Thoracic aorta (tissue), 2 donors: ENCODE measurements at places on chromosomes 4 and X. TPM values are rescaled to one million over a fixed set of nuclear protein-coding genes. Genes with fewer than 3 reads are reported as not detected.

GRCh38 chrX:12986164-12986779 is 11.4 kb downstream of the TMSB4X start:
- no peak for DNase-seq

- no peak for DNase-seq
Observed at GRCh38 chr4:141759796-141760425, 123.5 kb downstream of the IL15 start.

DNA sequence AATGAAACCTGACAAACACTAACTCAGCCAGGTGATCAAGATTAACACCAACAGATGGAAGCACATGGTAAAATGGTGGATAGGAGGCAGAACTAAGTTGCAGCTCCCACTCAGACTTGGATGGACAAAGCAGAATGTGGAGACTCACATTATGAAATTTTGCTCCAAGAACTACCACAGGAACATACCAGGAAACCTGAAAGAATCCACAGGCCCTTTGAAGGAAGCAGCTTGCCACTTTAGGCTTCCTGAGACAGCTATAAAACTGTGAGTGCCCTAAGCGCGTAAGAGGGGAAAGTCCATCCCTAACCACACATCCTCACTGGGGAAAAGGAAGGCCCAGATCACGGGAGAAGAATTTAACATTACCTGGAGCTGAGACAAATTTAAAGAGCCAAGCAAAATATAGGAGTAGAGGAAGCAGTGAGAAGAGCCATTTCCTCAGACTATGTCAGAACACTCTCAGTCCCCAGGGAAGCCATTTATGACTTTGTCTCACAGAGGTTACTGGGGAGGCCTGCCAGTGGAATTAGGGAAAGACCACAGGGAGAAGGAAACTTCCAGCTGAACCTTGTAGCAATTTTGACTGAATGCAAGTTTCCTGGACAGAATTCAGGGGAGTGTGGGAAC is 224.5 kb downstream of the TEX13C start:
- no peak for DNase-seq

DNA sequence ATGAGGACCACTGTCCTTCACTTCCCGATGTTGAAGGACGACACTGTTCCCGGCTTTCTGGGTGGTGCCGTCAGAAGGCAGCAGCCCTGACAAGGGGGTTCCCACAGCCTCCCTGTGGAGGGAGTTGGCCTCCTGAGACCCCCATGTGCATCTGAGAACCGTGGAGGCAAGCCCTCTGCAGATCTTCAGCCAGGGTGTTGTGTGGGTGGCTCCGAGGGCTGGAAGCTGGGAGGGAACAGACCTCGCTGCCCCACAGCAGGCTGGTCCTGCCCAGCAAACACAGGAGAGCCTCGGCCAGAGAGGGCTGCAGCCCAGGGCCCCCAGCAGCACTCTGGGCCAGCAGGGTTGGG is 16.2 kb downstream of the DGKQ start:
- no peak for DNase-seq

The TKTL2 gene
- total RNA-seq = 0.21 TPM

DNA sequence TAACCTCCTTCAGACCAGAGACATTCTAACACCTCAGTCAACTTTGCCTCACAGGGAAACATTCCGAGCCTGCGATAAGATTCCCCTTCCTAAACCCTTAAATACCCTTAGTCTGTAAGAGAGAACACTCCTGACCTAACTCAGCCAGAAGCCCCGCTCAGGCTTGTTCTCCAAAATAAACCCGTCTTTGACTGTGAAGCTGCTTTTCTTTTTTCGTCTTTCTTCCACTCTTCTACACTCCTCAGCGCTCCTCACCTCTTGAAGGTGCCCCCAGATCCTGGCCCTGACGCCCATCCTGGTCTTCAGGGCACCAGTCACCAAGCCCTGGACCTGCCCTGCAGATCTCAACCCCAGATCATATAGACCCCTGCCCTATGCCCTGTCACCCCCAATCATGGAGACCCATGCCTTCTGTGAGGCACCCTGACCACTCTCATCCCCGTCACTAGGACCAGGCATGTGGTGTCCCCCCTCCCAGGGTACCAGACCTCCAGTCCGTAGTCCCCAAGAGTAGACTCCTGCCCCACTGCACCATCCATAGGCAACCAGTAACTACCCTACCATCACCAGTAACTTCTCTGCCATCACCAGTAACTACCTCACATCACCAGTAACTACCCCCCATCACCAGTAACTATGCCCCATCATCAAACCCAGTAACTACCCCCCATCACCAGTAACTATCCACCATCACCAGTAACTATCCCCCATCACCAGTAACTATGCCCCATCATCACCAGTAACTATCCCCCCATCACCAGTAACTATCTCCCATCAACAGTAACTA is 3.5 kb downstream of the ASMTL start:
- no peak for DNase-seq

DNA sequence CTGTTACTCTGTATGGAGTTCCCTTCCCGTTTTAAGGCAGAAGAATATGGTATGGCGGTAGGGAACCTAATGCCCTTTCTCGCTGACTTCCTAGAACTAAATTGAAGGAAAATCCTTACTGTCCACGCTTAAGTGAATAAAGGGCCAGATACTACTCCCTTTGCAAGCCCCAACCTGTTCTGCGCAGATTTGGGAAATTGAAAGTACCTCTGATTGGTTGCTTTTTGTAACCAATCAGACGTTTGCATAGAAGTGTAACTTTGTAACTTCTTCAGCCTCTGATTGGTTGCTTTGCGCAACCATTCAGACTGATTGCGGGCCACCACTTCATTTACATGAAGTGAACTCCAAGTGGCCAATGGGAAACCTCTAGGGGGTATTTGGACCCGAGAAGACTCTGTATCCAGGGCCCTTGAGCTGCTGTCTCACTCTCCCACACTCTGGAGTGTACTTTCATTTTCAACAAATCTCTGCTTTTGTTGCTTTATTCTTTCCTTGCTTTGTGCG is 1.2 kb upstream of the TMEM33 start:
- no peak for DNase-seq

DNA sequence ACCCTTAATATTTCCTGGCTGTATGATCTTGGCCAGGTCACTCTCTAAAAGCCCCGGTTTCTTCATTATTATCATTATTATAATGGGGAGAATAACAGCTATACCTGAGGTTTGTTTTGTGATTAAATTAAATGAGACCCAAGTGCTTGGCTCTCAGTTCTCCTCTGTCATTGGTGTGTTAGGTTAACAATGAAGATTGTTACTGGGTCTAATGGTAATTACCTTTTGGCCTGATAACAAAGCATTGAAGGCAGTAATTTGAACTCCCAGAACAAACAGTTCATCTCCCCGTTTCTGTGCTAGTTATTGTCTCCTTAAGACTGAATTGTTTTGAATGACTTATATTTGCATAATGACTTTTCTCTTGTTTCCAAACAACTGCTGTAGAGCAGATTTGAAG is 6.8 kb upstream of the ANAPC4 start:
- DNase-seq = no peak

The FHIP1A gene
- 4.9 TPM for total RNA-seq

DNA sequence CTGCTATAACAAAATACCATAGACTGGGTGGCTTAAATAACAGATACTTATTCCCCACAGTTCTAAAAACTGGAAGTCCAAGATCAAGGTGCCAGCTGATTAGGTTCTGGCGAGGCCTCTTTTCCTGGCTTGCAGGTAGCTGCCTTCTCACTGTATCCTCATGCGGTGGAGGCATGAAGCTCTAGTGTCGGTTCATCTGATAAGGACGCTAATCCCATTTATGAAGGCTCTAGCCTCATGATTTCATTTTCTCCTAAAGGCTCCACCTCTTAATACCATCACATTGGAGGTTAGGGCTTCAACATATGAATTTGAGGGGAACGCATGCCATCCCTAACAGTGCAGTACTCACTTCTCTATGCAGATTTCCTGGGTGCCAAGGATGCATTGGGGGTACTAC is 57.9 kb upstream of the STIM2 start:
- DNase-seq = no peak

DNA sequence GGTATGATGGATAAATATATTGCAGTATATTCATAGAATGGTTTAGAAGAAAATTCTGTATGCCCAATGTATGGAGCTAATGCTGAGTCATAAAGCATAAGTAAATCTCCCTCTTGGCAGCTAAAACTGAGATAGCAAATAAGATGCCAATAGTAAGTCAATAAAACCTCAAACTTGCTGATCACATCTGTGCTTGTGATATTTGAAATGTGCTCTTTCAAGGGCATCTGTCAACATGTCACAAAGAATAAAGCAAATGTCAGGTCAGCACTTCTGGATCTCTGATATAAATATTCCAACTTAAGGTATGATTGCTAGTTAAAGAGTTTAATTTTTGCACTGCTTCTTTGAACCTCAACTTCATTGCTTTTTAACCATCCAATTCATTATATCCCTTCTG is 262.3 kb upstream of the EMCN start:
- DNase-seq = no peak

DNA sequence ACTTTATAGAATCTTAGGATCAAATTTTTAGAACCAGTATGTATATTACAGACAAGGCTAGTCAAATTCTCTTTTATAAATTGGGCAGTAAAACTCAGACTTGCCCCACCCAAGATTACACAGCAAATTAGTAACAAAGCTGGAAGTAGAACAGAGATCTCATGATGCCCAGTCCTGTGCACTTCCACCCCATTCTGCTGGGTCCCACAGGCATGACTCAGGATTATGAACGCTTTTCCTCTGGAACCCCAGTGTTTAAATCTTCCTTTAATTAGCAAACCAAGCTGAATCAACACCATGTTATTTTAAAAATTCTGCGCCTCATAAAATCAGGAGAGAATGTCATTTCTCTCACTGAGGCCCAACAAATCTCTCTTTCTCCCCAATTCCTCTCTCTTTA is 1.5 kb upstream of the IL13RA2 start:
- no peak for DNase-seq

DNA sequence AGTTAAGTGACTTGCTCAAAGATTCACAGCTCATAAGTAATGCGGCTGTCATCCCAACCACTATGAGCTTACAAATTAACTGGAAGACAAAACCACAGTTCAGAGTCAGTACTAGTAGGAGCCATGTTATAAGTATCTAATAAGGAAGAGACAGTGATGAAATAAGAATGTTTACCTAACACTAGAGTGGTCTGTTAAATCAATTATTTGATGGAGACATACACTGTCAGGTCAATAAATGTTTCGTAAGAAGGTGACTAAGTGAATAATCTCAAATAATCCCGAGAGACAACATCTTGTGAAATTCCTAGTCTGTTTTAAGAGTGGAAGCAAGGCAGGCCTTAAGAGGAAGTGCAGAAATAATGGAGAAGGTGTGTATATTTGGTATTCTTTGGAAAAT is 25.8 kb upstream of the AMELX start:
- DNase-seq = no peak

The UGT2B15 gene
- total RNA-seq = not detected

- no peak for DNase-seq
Observed at GRCh38 chr4:6463311-6464289, 8.8 kb downstream of the PPP2R2C start.

DNA sequence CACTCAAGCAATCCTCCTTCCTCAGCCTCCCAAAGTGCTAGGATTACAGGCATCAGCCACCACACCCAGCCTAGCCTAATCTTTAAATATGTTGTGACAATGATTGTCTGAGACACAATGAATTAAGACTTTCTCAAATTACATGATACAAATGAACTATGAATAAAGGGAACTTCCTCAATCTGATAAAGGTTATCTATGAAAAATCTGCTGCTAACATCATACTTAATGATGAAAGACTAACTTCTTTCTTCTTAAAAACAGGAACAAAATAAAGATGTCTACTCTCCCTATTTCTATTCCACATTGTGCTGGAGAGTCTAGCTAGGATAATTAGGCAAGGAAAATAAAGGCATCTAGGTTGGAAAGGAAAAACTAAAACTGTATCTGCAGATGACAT is 60.0 kb downstream of the PDHA1 start:
- no peak for DNase-seq

DNA sequence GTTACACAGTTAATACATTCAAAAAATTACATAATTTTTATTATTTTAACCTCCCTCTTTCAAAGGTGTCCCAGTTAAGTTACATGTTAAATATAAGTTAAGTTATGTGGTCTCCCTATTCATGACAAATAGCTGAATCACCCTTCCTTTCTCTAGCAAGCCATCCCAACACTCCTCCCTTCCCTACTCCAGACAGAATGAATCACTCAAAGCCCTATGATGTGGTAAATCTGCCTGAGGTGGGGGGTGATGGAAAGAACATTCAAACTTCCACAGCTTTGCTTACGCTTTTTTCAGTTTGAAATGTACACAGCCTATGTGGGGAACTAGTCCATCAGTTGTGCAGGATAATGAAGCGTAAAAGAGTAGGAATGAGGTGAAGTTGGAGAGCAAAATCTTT is 90.2 kb downstream of the CXCL13 start:
- no peak for DNase-seq

- no peak for DNase-seq
Observed at GRCh38 chrX:113980953-113981352, 602.9 kb upstream of the HTR2C start.

The CHRDL1 gene
- 16.8 TPM for total RNA-seq

- DNase-seq = no peak
Observed at GRCh38 chr4:42609051-42609450, 47.9 kb downstream of the ATP8A1 start.

DNA sequence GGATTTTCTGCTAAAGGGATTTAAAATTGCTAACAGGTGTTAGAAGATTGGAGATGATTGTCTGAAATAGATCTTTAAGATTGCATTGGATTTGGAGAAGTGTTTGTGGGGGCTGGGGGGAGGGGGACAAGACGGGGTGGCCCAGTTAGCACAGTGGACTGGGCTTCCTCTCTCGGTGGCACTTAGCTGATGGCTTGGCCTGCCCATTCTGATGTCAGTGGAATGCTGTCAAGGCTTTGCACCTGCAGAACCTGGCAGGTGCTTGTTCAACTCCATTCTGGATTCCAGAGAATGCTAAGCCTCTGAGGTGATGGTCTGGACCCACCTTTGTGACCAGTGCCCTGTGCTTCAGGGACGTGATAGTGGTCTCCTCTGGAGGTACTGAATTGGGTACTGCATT is 43.7 kb downstream of the ADD1 start:
- no peak for DNase-seq

GRCh38 chr4:77155631-77156452 is 1.2 kb upstream of the CCNG2 start:
- no peak for DNase-seq

DNA sequence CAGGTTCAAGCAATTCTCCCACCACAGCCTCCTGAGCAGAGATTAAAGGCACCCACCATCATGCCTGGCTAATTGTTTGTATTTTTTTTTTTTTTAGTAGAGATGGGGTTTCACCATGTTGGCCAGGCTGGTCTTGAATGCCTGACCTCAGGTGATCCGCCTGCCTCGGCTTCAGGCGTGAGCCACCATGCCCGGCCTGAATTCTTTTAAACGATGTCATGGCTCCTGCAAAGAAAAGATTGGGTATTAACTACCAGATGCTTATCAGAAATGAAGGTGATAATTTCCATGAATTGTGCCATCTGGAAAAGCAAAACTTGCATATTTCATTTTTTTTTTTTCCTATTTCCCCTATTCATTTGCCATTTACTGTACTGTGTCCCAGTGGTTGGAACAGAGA is 195.7 kb upstream of the IGFBP7 start:
- no peak for DNase-seq

The TMEM154 gene
- 1.6 TPM for total RNA-seq
